ENCODE measurements at places on chromosomes 2 and 18.

DNA sequence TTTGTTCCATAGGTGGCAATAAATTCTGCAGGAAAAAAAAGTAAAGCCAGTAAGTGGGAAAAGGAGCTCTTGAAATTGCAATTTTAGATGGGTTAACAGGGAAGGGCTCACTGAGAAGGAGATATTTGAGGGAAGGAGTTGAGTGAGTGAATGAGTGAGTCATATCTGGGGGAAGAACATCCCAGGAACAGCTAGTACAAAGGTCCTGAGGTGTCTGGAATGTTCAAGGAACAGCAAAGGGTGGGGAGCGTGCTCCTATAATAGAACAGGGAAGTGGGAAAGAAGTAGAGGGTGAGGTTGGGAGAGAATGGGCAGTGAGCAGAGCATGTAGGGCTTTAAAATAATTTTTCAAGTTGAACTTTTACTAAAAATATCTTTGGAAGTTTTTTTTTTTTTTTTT lies 68.0 kb upstream of the PSME4 start:
- no peak for DNase-seq

GRCh38 chr2:237708065-237708398 lies 80.6 kb downstream of the LRRFIP1 start:
- DNase-seq = no peak

DNA sequence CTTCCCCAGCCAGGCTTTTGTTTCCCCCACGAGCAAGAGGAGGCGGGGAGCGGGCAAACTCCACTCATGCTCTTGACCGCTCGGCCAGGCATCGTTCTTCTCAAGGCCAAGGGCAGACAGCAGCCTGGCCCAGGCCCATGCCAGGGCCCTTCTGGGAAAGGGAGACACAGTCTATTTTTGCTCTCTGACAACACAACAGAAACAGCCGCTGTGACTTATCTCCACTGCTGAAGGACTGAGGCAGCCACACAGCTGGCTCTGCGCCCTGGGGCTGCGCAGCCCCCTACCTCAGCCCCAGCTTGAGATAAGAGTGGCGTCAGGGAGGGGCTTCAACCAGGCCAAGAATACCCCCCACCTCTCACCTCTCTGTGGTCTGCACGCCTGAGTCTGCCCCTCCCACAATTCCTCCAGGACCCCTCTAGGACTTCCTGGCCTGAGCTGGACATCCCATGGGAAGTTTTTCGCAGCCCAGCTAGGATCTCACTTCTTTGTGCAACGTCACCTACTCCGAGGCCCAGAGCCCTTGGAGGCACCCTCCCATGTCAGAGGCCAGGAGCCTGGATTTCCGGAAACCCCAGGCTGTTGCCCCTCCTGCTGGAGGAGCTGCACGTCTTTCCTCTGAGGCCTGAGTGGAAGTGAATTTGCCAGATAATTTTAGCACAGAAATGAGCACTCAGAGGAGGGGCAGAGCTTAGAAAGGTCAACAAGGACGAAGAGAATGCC lies 118.9 kb upstream of the OTOS start:
- DNase-seq = no peak

GRCh38 chr2:231518771-231519170 lies 11.5 kb downstream of the NMUR1 start:
- no peak for DNase-seq

DNA sequence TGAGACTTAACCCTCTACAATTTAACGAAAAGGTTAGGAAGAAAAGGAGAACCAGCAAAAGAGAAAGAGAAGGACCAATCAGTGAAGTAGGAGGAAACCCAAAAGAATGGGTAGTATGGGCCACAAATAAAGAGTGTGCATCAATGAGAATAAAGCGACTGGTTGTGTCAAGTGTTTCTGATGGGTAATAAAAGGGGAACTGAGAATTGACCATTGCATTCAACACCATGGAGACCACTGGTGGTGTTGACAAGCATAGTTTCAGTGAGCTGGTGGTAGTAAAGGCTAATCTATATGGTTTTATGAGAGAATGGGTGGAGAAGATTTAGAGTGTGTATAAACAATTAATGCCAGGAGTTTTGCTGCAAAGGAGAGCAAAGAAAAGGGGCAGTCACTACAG lies 75.4 kb downstream of the CSRNP3 start:
- no peak for DNase-seq

DNA sequence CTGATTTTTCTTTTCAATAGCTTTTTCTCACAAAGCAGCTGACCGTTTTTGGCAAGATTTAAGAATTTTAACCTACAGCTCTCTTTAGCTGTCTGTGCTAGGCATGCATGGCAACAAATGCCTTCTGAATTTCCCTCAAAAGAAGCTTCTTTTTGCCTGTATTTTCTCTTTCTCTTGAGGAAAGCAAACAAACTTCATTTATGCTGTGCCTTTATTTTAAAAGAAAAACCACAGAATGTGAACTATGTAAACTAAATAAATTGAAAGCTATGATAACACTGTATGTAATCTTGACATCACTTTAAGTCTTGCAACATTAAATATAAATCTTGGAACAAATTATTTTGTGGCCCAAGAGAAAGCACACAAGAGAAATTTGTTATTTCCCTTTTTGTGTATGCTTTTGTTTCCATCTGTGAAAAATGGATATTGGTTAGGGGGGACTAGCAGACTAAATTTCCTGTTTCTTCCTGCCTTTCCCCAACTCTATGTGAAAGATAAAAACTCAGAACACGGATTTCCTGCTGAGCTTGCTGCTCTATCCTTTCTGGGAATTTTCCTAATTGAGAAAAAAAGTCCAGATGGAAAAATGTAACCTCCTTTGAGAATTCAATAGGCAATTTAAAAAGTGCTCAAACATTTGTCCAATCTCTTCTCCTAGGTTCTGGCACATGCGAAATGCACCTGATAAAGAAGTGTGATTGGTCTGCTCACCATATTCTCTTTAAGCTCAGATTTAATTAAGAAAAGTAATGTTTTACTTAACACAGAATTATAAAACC lies 20.9 kb upstream of the TFPI start:
- DNase-seq = no peak
